ENCODE measurements at places on chromosomes 6 and 20.

DNA sequence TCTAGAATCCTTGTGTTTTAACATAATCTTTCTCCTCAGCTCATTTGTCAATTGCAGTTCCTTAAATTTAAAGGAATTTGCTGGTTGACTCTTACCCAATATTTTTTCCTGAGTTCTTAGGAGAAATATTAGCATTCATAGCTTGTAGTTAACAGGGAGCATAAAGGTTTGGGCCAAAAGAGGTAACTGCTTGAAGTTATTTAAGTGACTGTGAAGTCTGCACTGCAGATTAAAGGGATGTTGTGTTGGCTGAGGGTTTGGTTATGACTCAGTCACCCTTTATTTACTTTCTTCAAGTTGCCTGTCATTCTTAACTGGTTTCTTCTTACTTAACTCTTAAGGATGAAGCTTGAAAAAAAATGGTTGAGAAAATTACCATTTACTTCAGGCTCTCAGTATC is 220.3 kb upstream of the LAMP5 start:
- DNase-seq, result no peak

GRCh38 chr20:20635006-20635405 is 77.4 kb downstream of the RALGAPA2 start:
- DNase-seq, result no peak

GRCh38 chr20:34921436-34921835 is 34.2 kb downstream of the GSS start:
- no peak for DNase-seq

DNA sequence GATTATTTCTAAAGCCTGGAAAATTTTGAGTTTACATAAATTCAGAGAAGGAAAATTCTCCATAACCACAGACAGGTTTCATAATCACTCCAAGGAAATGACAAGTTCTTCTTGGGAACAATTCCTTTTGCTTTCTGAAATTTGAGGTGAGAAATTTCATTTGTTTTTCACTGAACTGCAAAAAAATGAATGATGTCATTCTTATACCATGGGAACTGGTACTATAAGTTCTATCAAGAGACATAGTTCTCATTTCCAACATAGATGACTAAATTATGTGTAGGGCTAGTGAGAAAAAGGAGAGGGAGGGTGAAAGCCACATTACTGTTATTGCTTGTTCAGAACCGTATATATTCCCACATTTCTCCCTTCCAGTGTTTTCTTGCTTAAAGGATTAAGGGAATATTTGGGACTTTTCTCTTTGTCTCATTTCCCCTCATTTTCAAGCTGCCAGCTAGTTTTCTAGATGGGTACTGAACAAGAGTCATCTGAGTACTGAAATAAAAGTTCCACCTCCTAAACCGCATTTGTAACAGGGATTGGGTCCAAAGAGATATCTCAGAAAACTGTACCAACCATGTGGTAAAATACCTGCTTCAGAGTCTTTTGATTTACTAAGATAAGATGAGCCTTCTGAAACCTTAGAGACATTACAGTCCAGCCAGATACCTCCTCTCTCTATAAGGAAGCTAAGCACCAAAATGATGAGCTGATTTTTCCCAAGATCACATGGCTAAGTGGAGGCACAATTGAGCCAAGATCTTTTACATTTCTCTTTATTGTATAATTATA is 144.3 kb upstream of the PRDM1 start:
- no peak for DNase-seq

DNA sequence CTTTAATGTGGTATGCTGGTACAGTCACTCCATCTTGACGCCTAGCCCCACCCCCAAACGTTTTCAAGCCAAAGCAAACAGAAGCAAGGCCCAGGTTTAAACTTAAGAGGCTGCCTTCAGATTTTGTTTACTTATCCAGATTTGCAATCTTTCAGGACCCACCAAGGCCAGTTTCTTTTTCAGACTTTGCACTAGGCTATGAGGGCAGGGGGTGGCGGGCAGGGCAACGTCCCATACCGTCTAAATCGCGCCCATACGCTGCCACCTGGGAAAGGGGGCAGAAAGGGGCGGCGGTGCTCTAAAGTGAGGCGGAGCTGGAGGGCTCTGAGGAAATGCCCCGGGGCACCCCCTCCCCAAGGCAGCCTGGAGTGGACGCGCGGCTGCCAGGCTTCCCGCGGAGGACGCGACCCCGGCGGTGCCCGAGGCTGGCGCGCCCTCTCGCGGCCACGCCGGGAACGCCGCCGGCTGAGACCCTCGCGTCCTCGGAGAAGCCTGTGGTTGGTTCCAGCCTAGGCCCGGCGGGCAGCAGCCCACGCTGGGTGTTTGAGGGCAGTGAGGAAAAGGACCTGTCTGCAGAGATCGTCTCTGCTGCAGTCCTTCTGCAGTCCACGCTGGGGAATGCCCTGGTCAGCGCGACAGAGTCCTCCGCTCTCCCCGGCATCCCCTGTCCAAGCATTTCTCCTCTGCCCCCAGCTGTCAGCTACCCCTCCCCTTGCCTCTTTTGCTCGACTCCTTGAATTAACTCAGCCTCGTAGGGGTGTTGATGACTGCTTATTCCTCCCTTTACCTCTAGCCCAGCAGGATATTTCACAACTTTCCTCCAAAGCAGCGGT is 129.2 kb upstream of the PRND start:
- peak; percentile 62 for DNase-seq

DNA sequence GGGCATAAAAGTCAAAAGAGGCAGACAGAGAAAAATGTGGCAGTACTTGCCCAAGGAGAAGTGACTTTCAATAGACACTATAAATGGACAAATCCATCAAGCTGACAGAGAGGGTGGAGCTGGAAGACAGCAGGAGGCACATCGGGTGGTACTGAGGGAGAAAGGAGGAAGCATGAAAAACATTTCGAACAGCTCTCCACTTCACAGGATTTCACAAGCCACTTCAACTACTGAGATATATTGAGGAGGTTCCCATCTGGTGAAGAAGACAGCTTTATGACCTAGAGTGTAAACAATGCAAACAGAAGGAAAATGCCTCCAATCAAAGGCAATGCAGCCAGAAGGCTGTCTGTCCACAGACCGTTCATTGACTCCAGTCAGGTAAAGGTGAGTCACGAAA is 259.4 kb upstream of the ECI2 start:
- DNase-seq, result no peak

DNA sequence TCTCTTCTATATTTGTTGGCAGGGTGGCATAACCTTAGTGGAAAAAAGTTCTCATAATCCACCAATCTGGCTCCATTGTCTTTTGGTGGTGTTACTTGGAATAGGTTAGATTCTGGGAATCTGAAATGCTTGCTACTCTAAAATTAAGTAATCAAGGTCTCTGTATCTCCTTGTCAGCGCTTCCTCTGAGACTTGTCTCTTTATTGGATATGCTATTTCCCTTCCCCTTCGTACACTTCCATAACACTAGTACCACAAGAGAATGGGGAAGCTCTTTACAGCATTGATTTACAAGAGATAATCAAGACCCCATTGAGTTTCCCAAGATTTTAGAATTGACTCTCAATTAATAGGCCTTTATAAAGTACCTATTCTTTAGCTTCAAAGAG is 280.2 kb downstream of the ADGB start:
- no peak for DNase-seq

GRCh38 chr6:31126396-31127175 is 6.3 kb upstream of the CDSN start:
- DNase-seq, result no peak

GRCh38 chr20:23147647-23147963 is 61.5 kb upstream of the CD93 start:
- DNase-seq, result no peak

- no peak for DNase-seq
These were observed 41.9 kb upstream of the LRRC1 start for GRCh38 chr6:53752856-53753255.

GRCh38 chr6:151063352-151063751 is 176.4 kb upstream of the AKAP12 start:
- no peak for DNase-seq

GRCh38 chr6:12586721-12587480 is 129.7 kb upstream of the PHACTR1 start:
- no peak for DNase-seq

DNA sequence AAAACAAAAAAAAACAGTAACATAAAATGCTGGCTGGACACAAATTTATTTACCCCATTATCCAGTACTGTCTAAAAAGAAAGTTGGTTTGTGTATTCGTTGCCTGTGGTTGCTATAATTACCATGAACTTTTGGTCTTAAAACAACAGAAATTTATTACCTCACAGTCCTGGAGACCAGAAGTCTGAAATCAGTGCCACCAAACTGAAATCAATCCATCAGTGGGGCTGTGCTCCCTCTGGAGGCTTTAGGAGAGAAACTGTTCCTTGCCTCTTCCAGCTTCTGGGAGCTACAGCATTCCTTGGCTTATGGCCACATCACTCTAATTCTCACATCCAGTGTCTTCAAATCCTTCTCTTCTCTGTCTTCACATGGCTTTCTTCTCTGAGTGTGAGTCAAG is 79.4 kb downstream of the SNX5 start:
- no peak for DNase-seq

GRCh38 chr6:36957773-36958271 is 3.3 kb downstream of the PI16 start:
- DNase-seq, result peak; percentile 14

- no peak for DNase-seq
These were observed 812 bp upstream of the SMIM13 start for GRCh38 chr6:11092668-11093375.
